ENCODE measurements at places on chromosomes 16 and 17.
A peak's percentile ranks its signal among the peaks of the same experiment; 100 is the strongest.

GRCh38 chr17:70752966-70753467 is 583.7 kb downstream of the KCNJ2 start:
- DNase-seq = no peak

- DNase-seq = no peak
Measured at GRCh38 chr17:48630925-48631692, 5.0 kb upstream of the HOXB9 start.

- no peak for DNase-seq
Measured at GRCh38 chr17:8691931-8692330, 52.7 kb downstream of the CCDC42 start.

GRCh38 chr16:23293016-23293415 is 9.1 kb upstream of the SCNN1B start:
- no peak for DNase-seq

DNA sequence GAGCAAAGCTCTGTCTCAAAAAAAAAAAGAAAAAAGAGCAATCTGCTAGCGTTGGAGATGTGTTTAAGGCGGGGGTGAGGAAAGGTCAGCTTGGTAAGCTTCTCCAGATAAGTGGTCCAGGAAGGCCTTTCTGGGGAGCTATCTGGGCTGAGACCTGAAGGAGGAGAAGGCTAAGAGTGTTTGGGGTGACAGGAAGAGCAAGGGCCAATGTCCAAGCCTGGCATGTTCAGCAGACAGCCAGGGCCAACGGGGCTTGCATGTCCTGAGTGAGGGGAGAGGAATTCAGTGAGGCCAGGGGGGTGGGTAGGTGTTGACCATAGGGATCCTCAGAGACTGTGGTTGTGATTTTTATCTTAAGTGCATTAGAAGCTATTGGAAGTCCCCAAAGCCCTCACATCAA is 15.4 kb downstream of the STAT5A start:
- DNase-seq = no peak

GRCh38 chr17:80886641-80887573 is 104.7 kb upstream of the CHMP6 start:
- no peak for DNase-seq

DNA sequence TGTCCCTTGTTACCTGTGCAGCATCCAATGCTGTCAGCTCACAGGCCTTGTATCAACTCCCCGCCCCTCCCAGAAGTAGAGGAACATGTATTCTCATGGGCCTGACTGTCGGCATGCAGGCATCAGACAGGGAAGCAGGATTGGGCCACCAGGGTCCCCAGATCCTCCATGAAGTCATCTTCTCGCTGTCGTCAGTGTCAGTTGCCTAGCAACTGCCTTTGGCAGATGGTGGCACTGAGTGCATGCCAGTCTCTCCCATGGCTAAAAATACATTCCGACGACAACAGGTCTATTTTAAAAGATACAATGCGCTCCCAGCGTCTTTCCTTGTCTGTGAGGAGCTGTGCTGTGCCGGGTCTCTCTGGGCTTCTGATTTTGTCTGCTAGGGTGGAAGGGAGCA is 36.8 kb upstream of the CES5A start:
- DNase-seq = no peak

DNA sequence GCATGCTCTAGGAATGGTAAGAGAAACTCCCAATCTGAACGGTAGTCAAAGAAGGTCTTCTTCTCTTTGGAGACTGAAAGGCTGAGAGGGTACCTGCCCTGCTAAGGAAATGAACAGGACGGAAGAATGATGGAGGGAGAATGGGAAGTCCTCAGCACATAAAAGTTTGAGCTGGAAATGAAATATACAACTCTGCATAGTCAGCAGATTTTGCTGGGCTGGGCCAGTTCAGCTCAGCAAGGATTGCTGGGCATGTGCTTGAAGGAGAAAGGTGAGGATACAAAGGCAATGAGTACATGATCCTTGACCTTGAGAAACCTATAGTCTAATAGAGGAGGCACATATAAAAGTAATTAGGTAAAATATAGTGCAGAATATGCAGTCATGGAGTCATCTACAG is 669.3 kb downstream of the MAF start:
- DNase-seq = no peak

DNA sequence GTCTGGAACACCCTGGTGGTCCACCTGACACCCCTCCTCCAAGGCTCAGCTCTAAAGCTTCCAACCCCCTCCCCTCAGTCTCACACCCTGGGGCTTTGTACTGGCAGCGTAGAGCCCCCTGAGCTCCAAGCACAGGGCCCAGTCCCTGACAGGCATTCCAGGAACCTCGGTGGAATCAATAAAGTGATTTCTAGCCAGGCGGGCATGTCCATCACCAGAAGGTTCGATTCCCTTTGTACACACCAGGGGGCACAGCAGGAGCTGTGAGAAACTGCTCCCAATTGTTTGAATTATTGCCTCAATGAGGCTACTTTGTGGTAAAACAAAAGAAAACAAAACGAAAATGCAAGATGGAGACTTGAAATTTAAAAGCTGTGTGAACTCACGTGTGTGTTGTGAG is 51.8 kb downstream of the SMPD3 start:
- DNase-seq = peak; percentile 30

DNA sequence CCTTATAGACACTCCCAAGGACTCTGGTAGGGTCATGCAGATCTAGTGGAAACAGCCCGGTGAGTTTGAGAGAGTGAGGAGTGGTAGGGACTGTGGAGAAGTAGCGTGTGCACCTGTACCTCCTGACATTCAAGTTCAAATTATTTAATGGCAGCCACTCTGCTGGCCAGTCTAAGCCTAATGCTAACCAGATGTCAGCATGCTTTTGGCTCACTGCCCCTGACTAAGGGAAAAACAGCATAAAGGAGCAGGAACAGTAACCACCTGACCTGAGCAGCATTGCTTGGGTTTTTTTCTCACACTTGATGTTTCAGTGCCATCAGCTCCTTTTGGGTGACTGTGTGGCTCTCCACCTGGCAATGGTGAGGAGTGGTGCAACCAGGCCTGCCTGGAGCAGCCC is 23.8 kb upstream of the SLC12A3 start:
- DNase-seq = peak; percentile 70

GRCh38 chr16:89770367-89770766 is 46.1 kb downstream of the FANCA start:
- no peak for DNase-seq

- DNase-seq = no peak
Measured at GRCh38 chr17:21392266-21392665, 16.1 kb downstream of the KCNJ12 start.

GRCh38 chr17:57873261-57874057 is 23.6 kb upstream of the MRPS23 start:
- no peak for DNase-seq

GRCh38 chr16:49776085-49776595 is 79.8 kb downstream of the ZNF423 start:
- DNase-seq = no peak

DNA sequence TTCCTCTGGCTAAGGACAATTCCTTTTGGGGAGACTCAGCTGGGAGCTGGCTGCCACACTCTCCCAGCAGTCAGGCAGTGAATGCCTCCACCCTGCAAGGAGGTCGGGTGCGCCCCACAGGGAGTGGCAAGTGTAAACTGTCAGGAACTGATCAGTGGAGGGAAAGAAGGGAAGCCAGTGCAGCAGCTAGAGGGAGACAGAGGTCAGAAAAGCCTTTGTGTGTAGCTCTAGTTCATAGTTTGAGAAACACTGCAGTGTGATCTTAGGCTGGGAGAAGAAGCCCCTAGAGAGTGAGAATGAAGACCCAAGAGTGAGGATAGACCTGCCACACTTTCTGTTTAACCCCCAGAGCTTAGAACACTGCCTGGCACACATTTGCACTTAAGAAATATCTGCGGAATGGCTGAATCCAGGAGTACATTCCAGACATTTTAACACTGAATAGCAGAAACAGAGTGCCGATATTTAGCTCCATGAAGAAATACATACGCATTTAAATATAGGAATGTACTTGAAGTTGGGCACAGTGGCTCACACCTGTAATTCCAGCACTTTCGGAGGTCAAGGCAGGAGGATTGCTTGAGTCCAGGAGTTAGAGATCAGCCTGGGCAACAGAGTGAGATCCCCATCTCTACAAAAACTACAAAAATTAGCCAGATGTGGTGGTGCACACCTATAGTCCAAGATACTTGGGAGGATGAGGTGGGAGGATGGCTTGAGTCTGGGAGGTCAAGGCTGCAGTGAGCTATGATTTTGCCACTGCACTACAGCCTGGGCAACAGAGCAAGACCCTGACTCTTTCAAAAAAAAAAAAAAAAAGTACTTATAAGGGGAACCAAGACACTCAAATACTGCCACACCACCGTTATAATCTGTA is 11.1 kb upstream of the SLC5A11 start:
- peak; percentile 75 for DNase-seq

- DNase-seq = no peak
Measured at GRCh38 chr17:31908386-31908785, 6.9 kb upstream of the UTP6 start.

DNA sequence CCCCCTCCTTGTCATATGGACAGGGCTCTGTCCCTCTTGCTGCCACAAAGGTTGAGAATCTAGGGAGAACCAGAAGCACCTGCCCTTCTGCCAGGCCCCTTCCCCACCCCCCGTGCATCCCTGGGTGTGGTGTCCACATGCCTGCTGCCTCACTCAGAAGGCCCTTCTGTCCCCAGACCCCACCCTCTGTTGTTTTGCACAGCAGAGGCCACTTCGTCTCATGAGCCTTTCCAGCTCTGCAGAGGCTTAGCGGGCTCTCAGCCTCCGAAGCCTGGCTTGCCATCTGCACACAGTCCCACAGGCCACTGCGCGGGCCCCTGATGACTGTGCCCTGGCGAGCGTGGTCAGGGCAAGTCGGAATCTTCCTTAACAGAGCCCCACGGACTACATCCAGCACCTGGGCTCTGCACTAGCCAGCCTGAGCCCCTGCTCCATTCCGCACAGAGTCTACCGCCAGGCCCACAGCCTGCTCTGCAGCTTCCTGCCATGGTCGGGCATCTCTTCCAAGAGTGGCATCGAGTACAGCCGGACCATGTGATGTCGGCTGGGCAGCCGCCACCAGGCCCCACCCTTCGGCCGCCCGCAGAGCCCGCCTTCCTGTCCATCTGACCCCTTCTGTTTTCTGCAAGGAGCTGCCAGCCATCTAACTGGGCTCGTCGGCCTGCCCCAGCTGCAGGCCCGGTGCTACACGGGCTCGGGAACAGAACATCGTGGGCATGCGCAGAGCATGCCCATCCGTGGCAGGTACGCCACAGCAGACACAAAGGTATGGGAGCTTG is 10.8 kb downstream of the C16orf90 start:
- DNase-seq = no peak

- DNase-seq = no peak
Measured at GRCh38 chr16:10982465-10983150, 38.2 kb downstream of the CLEC16A start.

- DNase-seq = peak; percentile 68
Measured at GRCh38 chr16:28845293-28845692, 855 bp downstream of the TUFM start.

- DNase-seq = no peak
Measured at GRCh38 chr17:80961541-80962330, 29.9 kb upstream of the CHMP6 start.

DNA sequence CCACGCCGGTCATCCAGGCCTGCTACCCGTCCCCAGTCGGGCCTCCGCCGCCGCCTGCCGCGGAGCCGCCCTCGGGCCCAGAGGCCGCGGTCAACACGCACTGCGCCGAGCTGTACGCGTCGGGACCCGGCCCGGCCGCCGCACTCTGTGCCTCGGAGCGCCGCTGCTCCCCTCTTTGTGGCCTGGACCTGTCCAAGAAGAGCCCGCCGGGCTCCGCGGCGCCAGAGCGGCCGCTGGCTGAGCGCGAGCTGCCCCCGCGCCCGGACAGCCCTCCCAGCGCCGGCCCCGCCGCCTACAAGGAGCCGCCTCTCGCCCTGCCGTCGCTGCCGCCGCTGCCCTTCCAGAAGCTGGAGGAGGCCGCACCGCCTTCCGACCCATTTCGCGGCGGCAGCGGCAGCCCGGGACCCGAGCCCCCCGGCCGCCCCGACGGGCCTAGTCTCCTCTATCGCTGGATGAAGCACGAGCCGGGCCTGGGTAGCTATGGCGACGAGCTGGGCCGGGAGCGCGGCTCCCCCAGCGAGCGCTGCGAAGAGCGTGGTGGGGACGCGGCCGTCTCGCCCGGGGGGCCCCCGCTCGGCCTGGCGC is 2.4 kb downstream of the HIC1 start:
- DNase-seq = no peak

DNA sequence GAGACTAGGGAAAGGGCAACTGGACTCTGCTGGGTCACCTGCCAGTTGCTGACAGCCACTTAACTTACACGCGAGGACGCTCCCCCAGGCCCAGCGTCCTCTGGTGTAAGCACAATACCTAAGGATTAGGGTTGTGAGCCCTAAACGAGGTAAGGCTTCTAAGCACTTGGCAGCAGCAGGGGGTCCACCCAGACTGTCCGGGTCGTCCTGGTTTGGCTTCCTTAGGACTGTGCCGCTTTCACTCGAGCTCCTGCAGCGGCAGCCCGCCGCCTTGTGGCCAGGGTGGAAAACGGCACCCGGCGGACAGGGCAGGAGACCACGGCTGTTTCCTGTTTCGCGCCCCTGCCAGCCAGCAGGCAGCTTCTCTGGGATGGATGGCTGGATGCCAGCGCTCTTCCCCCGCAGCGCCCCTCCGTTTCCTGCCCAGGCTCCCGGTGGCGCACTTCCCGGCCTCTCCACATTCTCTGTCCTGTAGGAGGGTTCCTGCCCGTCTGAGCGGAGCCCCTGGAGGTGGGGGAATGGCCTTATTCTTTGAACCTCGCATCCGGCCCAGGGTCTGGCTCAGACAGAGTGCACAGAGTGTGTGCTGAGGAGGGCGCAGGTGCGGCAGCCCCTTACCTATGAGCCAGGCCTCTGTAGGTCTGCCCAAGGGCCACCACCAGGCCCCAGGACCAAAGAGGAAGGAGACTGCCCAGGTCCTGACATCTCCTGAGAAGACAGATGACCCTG is 47.0 kb upstream of the AMZ2 start:
- DNase-seq = peak; percentile 82

- no peak for DNase-seq
Measured at GRCh38 chr16:28497861-28498599, 3.6 kb downstream of the APOBR start.

GRCh38 chr16:57611706-57612105 is 16.7 kb upstream of the ADGRG1 start:
- DNase-seq = no peak

DNA sequence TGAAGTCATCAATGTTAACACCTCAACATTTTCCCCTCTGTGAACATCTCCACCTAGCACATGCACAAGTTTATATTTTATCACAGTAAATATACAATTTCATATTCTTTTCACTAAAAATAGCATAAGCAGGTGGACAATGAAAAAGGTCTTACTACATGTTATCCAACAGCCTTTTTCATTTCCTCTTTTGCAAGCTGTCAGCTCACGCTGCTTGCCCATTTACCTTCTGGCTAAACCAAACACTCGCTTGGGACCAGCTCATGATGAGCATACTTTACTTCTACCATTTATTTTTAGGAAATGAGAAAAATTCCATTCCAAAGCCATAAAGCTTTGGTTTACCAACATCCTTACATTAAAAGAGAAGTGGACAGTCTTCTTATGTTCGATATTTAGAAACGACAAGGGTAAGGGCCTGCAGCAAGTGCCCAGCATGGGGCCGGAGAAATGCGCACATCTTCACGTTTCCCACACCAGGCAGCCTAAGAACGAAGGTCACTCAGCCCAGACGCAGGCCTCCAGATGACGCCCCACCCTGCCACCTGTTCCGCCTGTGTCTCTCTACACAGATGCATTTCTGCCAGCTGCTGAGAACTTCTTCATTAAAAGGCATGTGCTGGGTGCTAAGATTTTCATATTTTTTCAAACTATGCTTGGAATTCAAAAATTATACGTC is 13.9 kb downstream of the SNN start:
- DNase-seq = no peak

- no peak for DNase-seq
Measured at GRCh38 chr16:28930652-28931051, 1.1 kb upstream of the CD19 start.

- DNase-seq = peak; percentile 77
Measured at GRCh38 chr17:57927048-57927723, 28.0 kb downstream of the CUEDC1 start.
